ENCODE measurements at places on chromosomes 11 and 22.

GRCh38 chr11:66339162-66339675, 3.0 kb upstream of the RIN1 start:
- no peak for DNase-seq

DNA sequence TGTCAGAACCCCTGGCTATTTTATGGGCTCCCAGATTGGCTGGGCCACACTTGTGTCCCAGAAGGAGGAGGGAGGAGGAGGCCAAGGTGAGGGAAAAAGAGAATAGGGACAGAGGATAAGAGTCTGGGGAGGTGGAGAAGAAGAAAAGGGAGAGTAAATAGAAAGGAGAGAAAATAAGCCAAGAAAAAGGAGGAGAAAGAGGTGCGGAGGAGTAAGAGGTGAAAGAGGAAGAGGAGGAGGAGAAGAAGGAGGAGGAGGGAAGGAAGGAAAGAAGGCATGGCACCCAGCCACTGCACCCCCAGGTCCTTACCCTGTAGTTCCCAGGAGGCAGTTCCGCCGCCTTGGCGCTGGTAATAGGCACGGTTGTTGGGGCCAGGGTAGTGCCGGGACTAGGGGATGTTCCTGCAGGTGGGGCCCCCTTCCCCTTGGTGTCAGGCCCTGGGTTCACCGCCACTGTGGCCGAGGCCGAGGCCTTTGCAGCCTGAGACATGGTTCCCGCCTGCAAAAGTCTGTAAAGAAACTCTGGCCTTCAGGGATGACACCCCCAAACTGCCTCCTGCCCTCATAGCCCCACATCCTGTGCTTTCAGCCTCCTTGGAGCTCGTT, 1.9 kb downstream of the CRYBB1 start:
- no peak for DNase-seq

GRCh38 chr11:76185511-76185910, 20.8 kb downstream of the WNT11 start:
- no peak for DNase-seq

GRCh38 chr22:24156141-24156912, 25.0 kb upstream of the SUSD2 start:
- peak; percentile 71 for DNase-seq

GRCh38 chr11:68687311-68687710, 3.0 kb downstream of the GAL start:
- no peak for DNase-seq

DNA sequence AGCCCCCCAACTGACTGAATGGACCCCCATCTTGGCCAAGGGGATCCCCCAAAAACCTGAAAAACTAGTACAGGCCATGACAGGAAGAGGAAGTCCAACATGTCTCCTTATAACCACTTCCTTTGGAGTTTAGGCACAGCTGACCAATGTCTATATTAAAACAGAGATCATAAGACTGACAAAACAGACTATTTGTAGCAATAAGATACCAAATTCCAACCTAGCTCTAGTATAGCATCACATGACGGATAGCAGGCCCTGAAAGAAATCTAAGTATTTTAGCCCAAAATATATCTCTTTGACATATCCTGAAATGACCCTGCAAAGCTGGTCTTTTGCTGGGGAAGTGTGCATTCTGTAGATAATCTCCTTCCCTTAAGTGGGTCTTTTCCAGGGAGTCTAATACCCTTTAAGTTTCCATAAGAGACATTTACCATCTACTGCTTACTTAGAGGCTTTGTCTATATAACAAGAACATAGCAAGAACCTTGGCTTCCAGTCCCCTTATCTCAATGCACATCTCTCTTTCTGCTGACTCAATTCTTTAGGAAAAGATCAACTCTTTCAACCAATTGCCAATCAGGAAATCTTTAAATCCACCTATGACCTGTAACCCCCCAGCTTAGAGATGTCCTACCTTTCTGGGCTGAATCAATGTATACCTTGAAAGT, 34.9 kb upstream of the ACER3 start:
- DNase-seq = no peak

DNA sequence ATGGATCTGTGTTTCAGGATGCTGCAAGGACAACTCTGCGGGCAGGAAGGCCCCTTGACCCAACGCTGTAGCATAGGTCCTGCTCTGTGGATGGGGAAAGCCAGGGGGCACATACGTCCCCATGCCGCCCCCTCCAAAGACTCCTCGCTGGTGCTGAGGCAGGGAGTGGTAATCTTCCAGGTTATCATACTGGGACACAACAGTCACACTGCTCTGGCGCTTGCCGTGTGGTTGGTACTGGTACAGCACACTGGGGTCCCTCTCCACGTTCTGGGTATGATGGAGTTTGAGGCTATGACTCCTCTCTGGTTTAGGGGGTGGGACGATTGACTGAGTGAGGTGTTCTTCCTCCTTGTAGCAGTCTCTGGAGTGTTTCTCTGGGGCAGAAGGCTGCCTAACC, 26.2 kb upstream of the TP53AIP1 start:
- DNase-seq = no peak

DNA sequence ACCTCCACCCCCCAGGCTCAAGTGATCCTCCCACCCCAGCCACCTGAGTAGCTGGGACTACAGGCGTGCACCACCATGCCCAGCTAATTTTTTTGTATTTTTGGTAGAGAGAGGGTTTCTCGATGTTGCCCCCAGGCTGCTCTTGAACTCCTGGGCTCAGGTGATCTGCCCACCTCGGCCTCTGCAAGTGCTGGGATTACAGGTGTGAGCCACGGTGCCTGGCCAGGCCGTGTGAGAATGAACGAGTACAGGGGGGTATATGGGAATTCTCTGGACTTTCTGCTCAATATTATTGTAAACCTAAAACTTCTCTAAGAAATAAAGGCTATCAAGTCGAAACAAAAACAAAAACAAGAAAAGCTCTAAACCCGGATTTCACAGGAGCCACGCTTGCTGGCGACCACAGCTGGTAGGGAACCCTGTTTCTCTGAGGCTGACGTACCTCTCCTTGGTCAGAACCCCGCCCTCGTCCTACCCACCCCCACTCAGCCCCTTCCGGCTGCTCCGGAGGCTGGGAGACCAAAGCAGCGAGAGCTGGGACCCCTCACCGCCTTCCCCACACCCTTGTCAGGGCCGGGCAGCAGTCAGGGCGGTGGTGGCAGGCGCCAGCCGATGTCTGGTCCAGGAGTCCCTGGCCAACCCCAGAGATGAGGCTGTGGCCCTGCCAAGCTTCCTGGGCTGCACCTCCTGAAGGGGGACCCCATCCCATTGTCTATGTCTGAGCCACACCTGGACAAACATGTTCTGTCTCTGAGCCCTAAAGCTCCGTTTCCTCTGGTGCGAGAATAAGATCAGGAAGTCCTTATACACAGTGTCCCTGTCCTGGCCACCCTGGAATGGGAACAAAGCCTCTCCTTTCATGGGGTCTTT, 52.1 kb downstream of the LINC01488 start:
- no peak for DNase-seq

- DNase-seq = no peak
Measured at GRCh38 chr22:46710806-46711205, 27.2 kb downstream of the CERK start.

- no peak for DNase-seq
Measured at GRCh38 chr11:34181251-34181650, 75.8 kb downstream of the NAT10 start.

- peak; percentile 94 for DNase-seq
Measured at GRCh38 chr11:33930317-33931021, 38.6 kb upstream of the LMO2 start.

- no peak for DNase-seq
Measured at GRCh38 chr11:71472357-71472885, 19.4 kb downstream of the NADSYN1 start.

DNA sequence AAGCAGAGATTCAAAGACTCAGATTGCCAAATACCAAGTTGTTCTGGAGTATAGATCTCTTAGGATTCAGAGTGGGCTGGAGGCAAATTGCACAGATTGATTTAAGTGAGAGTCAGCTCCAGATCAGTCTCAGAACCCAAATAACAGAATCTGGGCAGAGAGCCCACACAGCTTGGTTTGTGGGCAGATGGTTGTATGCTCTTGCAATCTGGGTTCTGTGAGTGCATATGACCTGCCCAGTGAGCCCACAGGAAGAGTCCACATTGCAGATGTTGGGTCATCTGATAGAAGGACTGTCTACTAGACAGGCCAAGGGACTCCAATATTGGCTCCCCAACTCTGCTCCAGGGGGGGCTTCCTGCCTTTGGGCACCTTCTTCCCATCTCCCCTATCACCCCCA, 65.9 kb downstream of the ADAMTS15 start:
- no peak for DNase-seq

- peak; percentile 14 for DNase-seq
Measured at GRCh38 chr11:119538753-119539152, 115.8 kb upstream of the THY1 start.

DNA sequence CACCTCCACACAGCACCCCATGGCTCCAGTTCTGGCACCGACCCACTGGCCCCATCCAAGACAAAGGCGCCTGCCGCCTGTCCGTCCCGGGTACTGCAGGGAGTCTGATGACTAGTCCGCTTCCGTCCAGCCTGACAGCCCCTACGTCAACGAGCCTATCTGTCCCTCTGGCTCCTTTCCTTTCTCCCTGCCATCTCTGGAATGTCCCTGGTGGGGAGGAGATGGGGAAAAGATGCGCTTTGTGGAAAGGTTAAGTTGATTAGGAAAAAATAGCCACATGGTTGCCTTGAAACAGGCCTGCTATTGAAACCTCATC, 10.4 kb downstream of the PDGFB start:
- no peak for DNase-seq

DNA sequence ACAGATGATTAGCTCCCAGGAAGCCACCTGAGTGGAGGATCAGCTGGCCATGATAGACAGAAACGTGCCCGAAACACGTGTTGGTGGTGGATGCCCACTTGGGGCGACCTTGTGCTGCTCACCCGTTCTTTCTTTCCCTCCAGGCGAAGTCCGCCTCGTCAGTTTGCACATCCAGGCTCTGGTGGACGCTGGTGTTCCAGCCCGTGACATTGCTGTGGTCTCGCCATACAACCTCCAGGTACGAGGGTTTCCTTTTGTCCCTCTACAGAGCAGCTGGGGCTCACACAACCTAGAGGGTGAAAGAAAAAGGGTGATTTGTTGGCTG, 30.6 kb downstream of the IGHMBP2 start:
- DNase-seq = no peak

GRCh38 chr11:66665369-66665768, 12.3 kb downstream of the RBM4B start:
- no peak for DNase-seq

DNA sequence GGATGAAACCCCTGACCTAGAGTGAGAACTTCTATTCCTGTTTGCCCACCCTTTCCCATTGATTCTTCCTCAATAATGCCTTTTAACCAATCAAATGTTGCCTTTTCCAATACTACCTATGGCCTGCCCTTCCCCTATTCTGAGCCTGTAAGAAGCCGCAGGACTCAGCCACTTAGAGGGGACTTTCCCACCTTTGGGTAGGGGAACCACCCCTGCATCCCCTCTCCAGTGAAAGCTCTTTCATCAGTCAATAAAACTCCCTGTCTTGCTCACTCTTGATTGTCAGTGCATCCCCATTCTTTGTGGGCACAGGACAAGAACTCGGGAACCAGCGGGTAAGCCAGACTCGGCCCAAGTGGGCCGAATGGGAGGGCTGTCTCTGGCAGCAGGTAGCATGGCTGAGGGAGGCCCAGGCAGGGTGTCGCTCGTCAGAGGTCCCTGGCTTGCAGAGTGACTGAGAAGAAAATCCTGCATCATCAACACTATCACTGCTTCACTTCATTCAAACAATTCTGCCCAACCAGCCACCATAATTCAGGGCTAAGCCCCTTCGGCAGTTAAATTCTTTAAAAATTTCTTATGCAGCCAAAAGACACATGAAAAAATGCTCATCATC, 30.4 kb downstream of the LDHAL6A start:
- DNase-seq = no peak

DNA sequence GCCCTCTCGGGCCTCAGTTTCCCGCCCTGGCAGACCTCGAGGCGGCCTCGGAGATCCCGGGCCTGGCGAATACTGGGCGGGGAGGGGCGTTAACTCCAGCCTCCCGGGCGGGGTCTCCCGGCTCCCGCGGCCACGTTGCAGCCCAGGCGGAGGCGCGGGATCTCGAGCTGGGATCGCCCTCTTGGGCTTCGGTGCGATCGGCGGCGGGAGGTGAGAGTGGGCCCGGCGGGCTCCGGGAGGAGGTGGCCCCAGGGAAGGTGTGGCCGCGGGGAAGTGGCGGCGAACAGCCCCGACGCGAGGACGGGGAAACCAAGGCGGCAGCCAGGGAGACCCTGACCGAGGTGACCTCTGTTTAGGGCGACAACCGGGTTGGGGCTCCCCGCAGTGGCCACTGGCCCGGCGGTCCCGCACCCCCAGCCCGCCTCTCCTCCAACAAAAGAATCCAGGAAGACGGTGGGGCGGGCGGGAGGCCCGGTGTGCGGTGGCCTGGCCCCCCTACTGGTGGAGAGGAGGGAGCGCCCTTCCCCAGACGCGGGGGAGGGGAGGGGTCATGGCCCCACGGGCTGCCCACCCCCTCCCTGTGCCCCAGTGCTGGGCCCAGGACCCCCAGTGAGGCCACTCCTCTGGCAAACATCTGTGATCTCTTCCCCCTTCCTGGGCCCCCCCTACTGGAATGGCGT, at the start of gene PHETA2:
Gene PHETA2, plus strand, starts transcription at position 117 of the 680 bp plus-strand sequence. CDS start 3,046 bp downstream, outside the sequence.
- peak; percentile 54 for DNase-seq

GRCh38 chr11:42770444-42771065, 541.2 kb upstream of the API5 start:
- DNase-seq = peak; percentile 48

- DNase-seq = no peak
Measured at GRCh38 chr22:42544686-42545085, 9.1 kb upstream of the SERHL2 start.

GRCh38 chr11:108859510-108859909, 194.6 kb downstream of the DDX10 start:
- DNase-seq = no peak

GRCh38 chr11:93712678-93713077, 28.6 kb downstream of the TAF1D start:
- DNase-seq = no peak

DNA sequence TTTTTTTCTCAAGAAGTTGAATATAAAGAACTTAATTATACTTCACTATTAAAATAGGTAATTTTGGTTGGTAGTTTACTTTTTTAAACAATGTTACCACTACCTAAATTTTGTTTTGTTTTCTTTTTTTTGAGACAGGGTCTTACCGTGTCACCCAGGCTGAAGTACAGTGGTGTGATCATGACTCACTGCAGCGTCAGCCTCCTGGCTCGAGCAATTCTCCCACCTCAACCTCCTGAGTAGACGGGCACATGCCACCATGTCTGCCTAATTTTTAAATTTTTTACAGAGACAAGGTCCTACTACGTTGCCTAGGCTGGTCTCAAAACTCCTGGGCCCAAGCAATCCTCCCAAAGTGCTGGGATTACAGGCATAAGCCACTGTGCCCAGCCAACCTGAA, 17.6 kb downstream of the SPCS2 start:
- no peak for DNase-seq

- DNase-seq = no peak
Measured at GRCh38 chr11:75376175-75376574, 23.1 kb upstream of the RPS3 start.
